Aortic smooth muscle cell (primary cell): ENCODE measurements at places on chromosomes 5 and 9. TPM values are rescaled to one million over a fixed set of nuclear protein-coding genes. Genes with fewer than 3 reads are reported as not detected.

The ELL2 gene
- total RNA-seq, result 28.0 and 44.0 TPM in 2 replicates

The ANKRD18B gene
- under 0.01 TPM in 1 of 2 replicates, not detected in the other for total RNA-seq

The GRM6 gene
- not detected in 2 replicates for total RNA-seq

The MYMK gene
- not detected in 2 replicates for total RNA-seq

The CTSV gene
- total RNA-seq, result 0.26 and 0.37 TPM in 2 replicates

The CSF2 gene
- not detected in 2 replicates for total RNA-seq

The FOXD4L6 gene
- total RNA-seq, result 0.06 TPM in 1 of 2 replicates, not detected in the other

The LCN9 gene
- not detected in 2 replicates for total RNA-seq

The CCDC171 gene
- total RNA-seq, result 2.4 and 2.9 TPM in 2 replicates

The CTNND2 gene
- under 0.01 TPM in 1 of 2 replicates, not detected in the other for total RNA-seq

The MZB1 gene
- total RNA-seq, result 0.13 TPM in 1 of 2 replicates, not detected in the other

The KIF4B gene
- total RNA-seq, result under 0.01 TPM in 1 of 2 replicates, not detected in the other

The GDA gene
- under 0.01 TPM in 1 of 2 replicates, not detected in the other for total RNA-seq

The PFN3 gene
- not detected in 2 replicates for total RNA-seq

The SAP30L gene
- total RNA-seq, result 43.9 and 46.3 TPM in 2 replicates

The ENC1 gene
- 11.3 and 22.6 TPM in 2 replicates for total RNA-seq

The PRELID2 gene
- total RNA-seq, result 28.8 and 44.0 TPM in 2 replicates

The ARID3C gene
- total RNA-seq, result 0.31 TPM in 1 of 2 replicates, not detected in the other

The FAM163B gene
- total RNA-seq, result not detected in 2 replicates

The DBN1 gene
- total RNA-seq, result 124 and 135 TPM in 2 replicates

The SPRY4 gene
- 16.5 and 16.8 TPM in 2 replicates for total RNA-seq

The EIF4EBP3 gene
- total RNA-seq, result 1.2 and 1.8 TPM in 2 replicates

The NIPAL4 gene
- not detected in 2 replicates for total RNA-seq

The LCN12 gene
- 0.26 and 0.37 TPM in 2 replicates for total RNA-seq

The GABRB2 gene
- under 0.01 TPM in 1 of 2 replicates, not detected in the other for total RNA-seq

The SLC25A48 gene
- not detected in 2 replicates for total RNA-seq

The LIX1 gene
- total RNA-seq, result not detected in 2 replicates

The SLC27A4 gene
- 18.6 and 21.1 TPM in 2 replicates for total RNA-seq

The SPATA31D4 gene
- total RNA-seq, result not detected in 2 replicates

The TEX48 gene
- not detected in 2 replicates for total RNA-seq

The CDO1 gene
- 3.5 and 7.4 TPM in 2 replicates for total RNA-seq

The TICAM2 gene
- total RNA-seq, result 3.3 TPM in 2 replicates

The PCDH12 gene
- total RNA-seq, result 1.7 and 3.6 TPM in 2 replicates

The CATSPER3 gene
- total RNA-seq, result 0.13 and 0.25 TPM in 2 replicates
